ENCODE measurements at places on chromosomes 6 and 20. TPM values are rescaled to one million over a fixed set of nuclear protein-coding genes. Genes with fewer than 3 reads are reported as not detected.

PBOV1 gene
- total RNA-seq = not detected

ORC3 gene
- 33.8 TPM for total RNA-seq

UQCC2 gene
- total RNA-seq = 115 TPM

GRCh38 chr6:142760152-142760551 lies 184.8 kb downstream of the HIVEP2 start:
- H3K27ac ChIP-seq = no peak overlapping the region
- H3K4me3 ChIP-seq = no peak overlapping the region
- H3K4me1 ChIP-seq = no peaks in the 10 kb centered on the region
- no peak for DNase-seq
- H3K27me3 ChIP-seq = no peaks in the 10 kb centered on the region
- no peaks in the 10 kb centered on the region for H3K36me3 ChIP-seq

GRCh38 chr6:44342489-44342888 lies at the start of gene SPATS1:
TSS of gene SPATS1 (plus strand) at chr6:44342650. CDS start at chr6:44343096, 446 bp downstream.
- H3K4me3 ChIP-seq = no peak within 1 kb of the TSS
- H3K27me3 ChIP-seq = no peaks in the 10 kb centered on the region
- no peak within 1 kb of the TSS for H3K27ac ChIP-seq
- no peaks in the 10 kb centered on the region for H3K36me3 ChIP-seq
